ENCODE measurements at places on chromosomes 13 and 19. TPM values are rescaled to one million over a fixed set of nuclear protein-coding genes. Genes with fewer than 3 reads are reported as not detected.

The MIDN gene
- 125 TPM for total RNA-seq

The ATP4B gene
- not detected for total RNA-seq

The LCP1 gene
- 32.1 TPM for total RNA-seq

The CXCL17 gene
- total RNA-seq = 1.3 TPM

The FAAP24 gene
- total RNA-seq = 12.0 TPM

The PIBF1 gene
- total RNA-seq = 13.4 TPM

The CALR3 gene
- 0.32 TPM for total RNA-seq

The NCR1 gene
- total RNA-seq = 1.1 TPM

DNA sequence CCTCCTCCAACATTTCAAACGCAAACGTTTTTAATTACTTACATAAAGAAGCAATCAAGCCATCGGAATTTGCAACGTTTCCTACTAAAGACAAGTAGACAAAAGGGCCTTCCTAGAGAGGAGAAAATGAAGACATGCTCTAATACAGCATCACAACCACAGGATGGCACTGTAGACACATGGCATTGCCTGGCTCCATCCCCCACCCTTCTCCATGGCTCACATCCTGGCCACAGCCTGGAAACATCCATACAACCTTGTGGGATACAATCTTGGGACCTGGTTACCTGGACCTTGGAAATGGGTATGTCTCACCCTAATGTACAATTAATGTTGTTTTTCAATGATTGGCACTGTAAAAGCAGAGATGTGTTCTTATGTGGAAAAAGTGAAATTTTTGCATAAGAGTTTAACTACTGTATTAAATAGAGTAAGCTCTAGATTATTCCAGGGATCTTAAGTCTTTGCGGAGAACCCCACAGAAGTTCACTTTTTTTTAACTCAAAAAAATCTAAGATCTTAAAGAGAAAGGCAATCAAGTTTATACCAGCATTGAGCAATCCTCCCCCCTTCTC, 21.5 kb downstream of the EBPL start:
- peak; percentile 54 for DNase-seq

DNA sequence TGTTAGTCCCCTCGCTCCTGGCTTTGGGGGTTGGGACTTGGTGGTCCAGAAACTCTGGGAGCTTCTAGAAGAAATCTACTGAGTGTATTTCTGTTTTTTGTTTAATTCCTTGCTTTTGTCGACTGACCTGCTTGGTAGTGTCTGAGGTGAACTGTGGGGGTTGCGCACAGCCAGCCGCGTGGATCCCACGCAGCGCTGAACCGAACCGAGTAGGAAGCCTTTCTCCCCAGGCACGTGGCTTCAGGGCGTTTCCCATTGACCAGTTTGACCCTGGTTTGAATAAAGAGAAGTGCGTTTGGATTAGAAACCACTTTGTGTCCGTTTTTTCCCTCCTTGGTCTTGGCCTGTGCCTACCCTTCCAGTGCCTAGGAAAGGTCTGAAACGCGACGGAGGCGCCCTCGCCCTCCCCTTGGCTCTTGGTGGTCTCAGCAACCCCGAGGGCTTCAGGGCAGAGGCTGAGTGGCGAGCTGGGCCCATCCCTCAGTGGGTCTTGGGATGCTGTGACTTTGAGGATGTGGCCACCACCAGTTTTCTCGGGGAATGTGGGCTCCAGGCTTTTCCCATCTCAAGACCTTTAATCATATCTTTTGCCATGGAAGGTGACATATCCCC, 2.7 kb upstream of the RPS15 start:
- no peak for DNase-seq

GRCh38 chr13:112447306-112447705, 71.2 kb downstream of the SPACA7 start:
- no peak for DNase-seq

- DNase-seq = peak; percentile 48
Measured at GRCh38 chr13:51849145-51850101, 4.4 kb upstream of the TMEM272 start.

DNA sequence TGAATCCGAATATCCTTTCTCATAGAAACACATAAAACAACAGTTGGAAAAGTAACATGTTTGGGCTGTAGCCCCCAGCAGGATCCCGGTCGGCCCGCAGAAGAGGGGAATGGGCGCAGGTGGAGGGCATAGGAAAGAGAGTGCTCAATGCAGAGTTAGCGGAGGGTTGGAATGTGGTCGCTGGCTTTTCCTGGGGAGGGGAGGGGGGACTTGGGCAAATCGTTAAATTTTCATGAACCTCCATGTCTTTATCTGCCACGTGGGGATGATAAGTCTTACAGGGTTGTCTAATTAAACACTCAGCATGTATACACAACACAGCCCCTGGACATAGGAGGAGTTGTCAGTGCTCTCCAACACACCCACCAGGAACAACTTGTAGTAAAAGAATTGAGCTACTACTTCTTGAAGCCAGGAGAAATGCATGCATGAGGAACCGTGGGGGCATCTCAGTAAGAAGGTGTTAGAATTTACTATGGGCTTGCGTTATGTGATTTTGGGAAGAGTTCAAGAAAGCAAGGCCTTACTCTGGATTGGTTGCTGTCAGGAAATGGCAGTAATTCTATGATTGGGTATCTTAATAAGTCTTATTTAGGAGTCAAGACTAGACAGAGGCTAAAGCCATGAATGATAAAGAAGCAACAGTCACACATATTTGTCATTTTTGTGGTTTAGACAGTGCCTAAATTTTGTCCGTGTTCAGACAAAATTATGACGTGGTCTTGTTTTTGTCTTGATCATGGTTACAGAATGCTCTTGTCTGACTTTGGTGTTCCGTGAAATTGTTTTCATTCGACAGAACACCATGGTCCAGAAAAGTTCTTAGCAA, 671 bp upstream of the SLC46A3 start:
- DNase-seq = no peak

DNA sequence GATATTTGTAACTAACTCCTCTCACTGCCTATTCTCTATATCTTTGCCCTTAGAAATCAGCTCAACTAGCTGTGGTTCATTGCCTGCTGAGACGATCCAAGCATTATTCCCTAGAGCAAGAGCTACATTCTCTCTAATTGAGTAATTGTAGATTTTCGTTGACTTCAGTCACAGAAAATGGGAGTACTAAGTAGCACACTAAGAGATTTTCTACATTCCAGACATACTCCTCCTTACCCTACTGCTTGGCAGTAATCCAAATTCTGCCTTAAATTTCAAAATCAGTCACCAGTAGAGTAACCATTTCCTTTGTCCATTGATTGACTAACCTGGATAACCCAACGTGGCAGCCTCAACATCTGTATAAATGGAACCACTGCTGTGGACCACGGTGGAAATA, 1786.8 kb downstream of the SLITRK5 start:
- DNase-seq = no peak

DNA sequence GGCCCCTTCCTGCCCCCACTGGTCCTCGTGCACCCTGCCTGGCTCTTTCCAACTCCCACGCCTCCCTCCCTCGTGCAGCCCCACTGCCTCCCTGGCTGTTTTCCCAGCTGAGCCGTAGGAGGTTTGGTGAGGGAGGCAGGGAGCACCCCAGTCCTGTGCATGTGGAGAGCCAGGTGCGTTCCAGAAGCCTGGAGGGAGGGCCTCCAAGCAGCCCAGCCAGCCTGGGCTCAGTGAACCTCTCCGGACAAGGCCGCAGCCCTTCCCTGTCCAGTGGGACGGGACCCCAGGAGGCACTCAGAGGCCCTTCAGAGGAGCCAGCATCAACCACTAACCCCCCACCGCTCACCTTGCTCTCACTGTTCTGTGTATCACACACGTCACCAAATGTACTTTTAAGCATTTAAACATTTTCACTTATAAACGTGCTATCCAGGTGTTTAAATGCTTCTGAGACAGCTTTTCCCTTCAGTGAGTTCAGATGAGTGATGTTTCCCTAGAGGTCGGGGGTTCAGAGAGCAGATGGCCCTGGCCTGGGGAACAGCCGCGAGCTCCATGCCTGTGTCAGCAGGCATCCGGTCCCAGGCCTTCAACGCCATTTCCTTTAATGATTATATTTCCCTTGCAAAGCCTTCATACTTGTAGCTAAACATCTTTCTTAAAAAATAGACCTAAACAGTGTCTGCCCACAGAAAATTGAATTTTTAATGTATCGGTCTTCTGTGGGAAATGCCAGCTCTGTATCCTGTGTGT, 122.6 kb downstream of the ATP11A start:
- DNase-seq = no peak

DNA sequence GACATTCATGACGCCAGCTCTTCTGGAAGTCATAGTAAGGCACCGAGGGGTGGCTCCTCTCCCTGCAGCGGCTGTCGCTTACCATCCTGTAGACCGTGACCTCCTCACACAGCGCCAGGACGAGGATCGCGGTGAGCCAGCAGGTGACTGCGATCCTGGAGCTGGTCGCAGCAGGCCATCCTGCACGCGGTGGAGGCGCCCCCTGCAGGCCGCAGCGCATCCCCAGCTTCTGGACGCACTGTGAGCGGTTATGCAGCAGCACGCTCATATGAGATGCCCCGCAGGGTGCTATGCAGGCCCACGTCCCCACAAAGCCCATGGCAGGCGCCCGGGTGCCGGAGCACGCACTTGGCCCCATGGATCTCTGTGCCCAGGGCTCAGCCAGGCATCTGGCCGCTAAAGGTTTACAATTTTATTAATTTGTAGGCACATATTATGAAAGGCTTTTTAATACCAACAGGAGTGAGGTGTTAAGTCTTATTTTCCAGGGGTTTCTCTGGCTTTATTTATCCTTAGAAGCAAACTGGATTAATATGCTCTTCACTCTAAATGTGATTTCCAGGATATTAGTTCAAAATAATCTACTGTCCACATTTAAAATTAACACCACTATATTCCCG, 35.6 kb upstream of the PSPC1 start:
- peak; percentile 68 for DNase-seq

DNA sequence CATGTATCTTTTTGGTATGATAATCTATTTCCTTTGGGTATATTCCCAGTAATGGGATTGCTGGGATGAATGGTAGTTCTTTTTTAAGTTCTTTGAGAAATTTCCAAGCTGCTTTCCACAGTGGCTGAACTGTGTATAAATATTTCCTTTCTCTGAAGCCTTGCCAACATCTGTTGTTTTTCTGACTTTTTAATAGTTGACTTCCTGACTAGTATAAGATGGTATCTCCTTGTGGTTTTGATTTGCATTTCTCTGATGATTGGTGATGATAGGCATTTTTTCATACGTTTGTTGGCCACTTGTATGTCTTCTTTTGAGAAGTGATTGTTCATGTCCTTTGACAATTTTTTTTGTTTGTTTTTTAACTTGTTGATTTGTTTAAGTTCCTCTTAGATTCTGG, 61.6 kb upstream of the PCDH17 start:
- DNase-seq = no peak

- no peak for DNase-seq
Measured at GRCh38 chr19:30017172-30017571, 75.1 kb downstream of the URI1 start.

- DNase-seq = no peak
Measured at GRCh38 chr19:19276851-19277250, 3.8 kb upstream of the TM6SF2 start.

GRCh38 chr13:76804801-76805200, 81.4 kb downstream of the KCTD12 start:
- no peak for DNase-seq

GRCh38 chr13:24175847-24176246, 15.3 kb downstream of the SPATA13 start:
- no peak for DNase-seq

GRCh38 chr13:50014386-50014785, 858 bp upstream of the KCNRG start:
- DNase-seq = no peak

- peak; percentile 66 for DNase-seq
Measured at GRCh38 chr19:1400281-1401137, 833 bp downstream of the GAMT start.

- DNase-seq = no peak
Measured at GRCh38 chr19:28949535-28949934, 263.4 kb downstream of the UQCRFS1 start.

DNA sequence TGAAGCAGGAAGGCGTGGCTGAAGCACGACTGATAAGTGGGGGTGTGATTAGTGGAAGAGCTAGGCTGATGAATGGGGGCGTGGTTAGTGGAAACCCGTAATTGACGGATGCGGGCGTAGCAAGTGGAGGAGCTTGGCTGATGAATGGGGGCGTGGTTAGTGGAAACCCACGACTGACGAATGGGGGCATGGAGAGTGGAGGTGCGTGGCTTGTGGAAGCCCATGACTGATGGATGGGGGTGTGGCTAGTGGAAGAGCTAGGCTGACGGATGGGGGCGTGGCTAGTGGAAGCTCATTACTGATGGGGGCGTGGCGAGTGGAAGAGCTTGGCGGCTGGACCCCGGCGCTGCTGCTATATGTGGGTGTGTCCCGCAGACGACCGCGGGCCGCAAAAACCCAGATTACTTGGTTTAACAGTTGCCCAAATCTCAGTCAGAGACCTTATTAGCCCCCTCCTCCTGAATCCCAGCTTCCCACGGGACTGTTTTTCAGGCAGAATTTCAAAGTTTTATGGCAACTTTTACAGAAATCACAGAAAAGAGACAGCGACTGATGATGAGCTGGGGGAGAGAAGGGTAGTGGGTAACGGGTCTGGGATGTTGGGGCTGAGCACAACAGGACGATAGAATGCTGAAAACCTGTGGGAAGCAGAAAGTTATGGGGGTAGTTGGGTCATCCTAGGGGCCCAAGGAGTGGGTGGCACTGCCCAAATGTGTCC, 9.0 kb upstream of the MEIS3 start:
- DNase-seq = peak; percentile 92

GRCh38 chr13:37544995-37545394, 53.6 kb downstream of the POSTN start:
- DNase-seq = no peak

GRCh38 chr19:47093841-47094240, 19.7 kb downstream of the ZC3H4 start:
- DNase-seq = no peak

DNA sequence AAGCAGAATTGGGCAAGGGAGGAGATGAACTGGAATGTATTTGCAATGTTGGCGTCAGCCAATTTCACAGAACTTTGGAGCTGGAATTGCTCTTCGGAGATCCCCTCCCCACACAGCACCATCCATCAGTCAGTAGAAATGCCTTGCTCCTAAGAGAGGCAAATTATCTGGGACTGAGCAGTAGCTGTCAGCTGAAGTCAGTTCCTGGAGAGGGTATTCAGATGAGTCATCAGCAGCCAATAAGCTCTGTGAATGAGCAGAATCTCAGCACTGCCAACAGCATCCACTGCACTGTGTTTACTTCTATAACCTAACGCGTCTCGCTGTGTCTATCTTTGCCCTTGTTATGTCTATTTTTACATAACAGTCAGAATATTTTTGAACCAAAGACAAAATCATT, 213.7 kb downstream of the SLITRK5 start:
- DNase-seq = no peak

DNA sequence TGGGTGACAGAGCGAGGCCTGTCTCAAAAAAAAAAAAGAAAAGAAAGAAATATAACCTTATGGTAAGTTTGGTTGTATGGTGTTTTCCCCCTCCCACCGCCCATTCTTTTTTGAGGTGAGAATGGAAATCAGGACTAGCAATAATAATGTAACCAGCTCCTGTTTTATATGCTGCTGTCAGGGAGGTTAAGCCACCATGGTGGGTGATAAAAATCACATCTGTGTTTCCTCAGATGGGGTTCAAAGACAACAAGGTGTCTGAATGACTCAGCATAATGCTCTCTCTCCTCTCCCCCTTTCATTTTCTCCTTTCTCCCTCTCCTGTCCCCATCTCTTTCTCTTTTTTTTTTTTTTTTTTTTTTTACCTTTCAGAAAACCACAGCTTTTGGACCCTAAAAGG, 28.3 kb upstream of the GARRE1 start:
- DNase-seq = no peak

GRCh38 chr19:50657712-50658440, 8.6 kb downstream of the C19orf81 start:
- DNase-seq = peak; percentile 39

Data from Caco-2 (cell line).